ENCODE measurements at places on chromosomes 16 and 17.

DNA sequence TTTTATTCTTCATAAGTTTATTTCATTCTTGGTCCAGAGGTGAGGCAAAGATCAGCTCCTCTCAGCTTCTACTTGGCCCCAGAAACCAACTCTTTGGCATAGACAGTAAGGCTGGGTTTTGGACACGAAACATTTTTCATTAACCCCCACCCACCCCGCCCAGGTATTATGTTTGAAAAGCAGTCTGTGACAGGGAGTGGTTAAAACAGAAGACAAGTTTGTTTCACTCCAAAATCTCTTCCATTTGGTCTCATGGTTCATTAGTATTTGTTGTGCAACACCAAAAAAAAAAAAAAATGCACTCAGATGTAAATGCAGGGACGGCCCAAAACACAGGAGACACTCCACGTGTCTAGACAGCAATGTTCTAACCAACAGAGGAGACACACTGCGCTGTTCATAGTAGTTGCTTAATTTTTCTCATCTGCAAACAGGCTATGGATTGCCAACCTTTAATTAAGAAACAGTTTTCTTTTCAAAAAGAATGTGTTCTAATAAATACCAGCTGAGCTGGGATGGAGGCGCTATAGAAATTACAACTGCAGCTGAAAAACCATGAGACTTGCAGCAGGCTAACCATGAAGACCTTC is 39.8 kb upstream of the MMP2 start:
- no peak for DNase-seq

DNA sequence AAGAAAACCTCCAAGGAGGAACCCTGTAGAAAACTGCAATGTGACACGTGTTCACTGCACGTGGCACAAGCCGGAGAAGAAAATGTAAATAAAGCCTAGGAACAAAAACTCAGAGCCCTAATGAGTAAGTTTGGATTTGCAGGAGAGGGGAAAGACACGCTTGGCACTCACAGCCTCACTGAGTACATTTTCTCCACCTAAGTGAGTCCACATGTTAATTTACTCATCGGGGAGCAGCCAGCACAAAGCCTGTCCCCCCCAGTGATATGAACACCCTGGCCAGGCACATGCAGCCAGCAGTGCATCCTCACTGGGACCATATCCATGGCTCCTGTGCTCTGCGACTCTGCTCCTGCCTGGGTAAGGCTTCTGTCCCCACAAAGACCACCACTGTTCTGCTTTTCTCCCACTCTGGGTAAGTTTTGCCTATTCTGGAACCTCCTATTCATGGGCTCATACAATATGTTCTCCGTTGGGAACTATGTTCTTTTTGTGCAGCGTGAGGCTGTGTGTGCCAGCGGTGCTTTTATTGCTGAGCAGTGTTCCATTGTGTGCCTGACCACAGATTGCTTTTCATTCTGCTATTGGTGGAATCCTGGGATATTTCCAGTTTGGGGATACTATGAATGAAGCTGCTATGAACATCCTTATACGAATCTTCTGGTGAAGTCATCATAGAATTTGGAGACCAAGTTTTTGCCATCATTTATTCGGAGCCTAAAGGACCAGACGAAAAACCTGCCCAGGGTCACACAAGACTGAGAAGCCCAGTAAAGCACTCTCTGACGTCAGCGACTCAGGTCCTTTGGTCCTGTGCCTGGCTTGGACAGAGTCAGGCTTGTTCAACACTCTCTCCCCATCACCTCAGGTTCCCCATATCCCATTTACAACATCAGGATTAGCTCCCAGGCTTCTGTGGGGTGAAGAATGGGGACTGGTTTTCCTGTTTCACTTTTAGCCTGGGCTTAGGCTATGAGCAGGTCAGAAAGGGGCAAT is 53.3 kb downstream of the RNF112 start:
- DNase-seq: no peak

- DNase-seq: peak; percentile 54
These were observed at the start of the genes ARSG and SLC16A6 for GRCh38 chr17:68290955-68291835. Gene ARSG, plus strand, starts transcription at chr17:68291495. Its CDS starts 15,999 bp downstream, at chr17:68307494. Gene SLC16A6, minus strand, starts transcription at chr17:68291127. Its CDS starts 12,807 bp downstream, at chr17:68278320.

DNA sequence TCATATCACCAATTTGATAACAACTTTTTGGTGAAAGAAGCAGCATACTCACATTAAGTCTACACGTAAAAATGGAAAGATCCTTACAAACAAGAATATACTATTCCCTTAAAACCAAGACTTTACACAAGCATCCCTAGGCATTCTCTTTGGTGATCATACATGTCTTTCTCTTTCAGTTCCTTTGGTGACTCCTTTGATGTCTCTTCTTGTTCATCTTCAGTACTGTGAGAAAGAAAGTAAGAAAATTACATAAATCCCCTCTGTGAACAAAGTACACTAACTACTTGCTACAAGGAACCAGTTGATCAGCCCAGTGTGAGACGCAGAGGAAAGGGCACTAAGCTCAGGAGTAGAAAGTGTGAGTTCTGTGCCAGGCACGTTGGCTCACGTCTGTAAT is 59.6 kb upstream of the MTMR4 start:
- DNase-seq: no peak

DNA sequence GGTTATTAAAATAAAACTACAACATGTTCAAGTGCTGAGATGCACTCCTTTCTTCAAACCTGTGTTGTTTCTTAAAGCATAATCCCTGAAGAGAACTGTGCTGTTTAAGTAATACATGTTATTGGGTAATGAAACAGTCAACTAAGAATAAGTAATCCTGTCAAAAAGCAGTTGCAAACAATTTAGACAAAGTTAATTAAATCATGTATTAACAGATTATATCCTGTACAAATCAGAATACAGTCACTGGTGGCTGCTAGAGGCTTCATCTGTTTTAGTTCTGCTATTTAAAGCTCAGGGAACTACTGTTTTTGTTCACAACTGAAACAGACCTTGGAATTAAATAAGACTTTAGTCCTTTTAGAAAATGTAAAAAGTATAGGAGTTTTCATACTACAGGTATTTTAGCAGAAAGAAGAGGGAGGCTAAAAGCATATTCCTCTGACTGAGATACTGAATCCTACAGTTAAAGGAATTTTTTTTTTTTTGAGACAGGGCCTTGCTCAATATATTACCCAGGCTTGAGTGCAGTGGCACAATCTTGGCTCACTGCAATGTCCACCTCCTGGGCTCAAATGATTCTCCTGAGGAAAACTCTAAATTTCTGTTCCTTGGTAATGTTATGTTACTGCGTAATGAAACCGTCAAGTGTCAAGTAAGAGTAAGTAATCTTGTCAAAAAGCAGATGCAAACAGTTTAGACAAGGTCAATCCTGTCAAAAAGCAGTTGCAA is 27.3 kb upstream of the ITGA2B start:
- no peak for DNase-seq

- DNase-seq: no peak
These were observed 75.6 kb upstream of the HNF1B start for GRCh38 chr17:37820313-37820994.

- DNase-seq: no peak
These were observed 16.7 kb upstream of the SLC12A3 start for GRCh38 chr16:56848029-56848936.

GRCh38 chr16:4152267-4152666 is 36.0 kb upstream of the ADCY9 start:
- no peak for DNase-seq

DNA sequence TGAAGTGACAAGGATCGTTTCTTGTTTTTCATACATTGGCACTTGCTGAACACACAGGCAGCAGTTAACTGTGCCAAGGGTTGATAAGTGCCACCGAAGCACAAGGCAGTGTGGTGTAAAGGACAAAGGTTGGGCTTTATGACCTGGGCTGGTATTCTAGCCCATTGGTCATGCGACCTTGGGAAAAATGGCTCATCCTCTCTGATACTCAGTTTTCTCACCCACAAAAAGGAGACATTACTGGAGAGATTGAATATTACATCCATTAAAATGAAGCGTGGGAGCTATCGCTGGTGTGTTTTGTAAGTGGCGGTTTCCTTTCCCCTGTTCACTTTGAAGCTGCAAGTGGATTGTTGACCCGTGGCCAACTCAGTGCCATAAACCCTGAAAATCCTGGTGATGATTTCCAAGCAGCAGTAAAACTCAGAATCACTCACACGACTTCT is 216.9 kb downstream of the HAPSTR1 start:
- DNase-seq: no peak

- DNase-seq: no peak
These were observed 54.4 kb downstream of the C17orf67 start for GRCh38 chr17:56779322-56779721.

GRCh38 chr17:76797241-76797840 is 59.4 kb downstream of the MFSD11 start:
- no peak for DNase-seq

GRCh38 chr16:57512296-57513001 is 23.9 kb downstream of the CCDC102A start:
- DNase-seq: no peak

GRCh38 chr17:75849279-75849646 is 5.1 kb upstream of the UNC13D start:
- no peak for DNase-seq

GRCh38 chr17:41734139-41734948 is at the start of gene HAP1:
Gene HAP1, minus strand, starts transcription at chr17:41734643. Its CDS starts 9 bp downstream, at chr17:41734634.
- no peak for DNase-seq

DNA sequence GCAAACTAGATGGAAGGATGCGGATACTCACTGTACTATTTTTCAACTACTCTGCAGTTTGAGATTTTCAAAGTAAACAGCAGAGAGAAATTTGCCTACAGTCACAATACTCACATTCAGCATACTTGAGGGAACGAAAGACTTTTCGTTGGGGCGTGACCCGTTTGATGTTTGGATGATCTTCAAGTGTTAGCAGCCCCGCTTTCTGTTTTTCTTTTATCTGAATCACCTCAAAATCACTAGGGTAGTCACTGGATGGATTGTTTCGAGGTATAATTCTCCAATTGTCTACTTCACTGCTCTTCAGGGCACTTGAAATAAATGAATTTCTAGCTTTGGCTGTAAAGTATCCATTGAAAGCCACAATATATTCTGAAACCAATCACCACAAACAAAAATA is 17.8 kb downstream of the MBTPS1 start:
- DNase-seq: no peak

DNA sequence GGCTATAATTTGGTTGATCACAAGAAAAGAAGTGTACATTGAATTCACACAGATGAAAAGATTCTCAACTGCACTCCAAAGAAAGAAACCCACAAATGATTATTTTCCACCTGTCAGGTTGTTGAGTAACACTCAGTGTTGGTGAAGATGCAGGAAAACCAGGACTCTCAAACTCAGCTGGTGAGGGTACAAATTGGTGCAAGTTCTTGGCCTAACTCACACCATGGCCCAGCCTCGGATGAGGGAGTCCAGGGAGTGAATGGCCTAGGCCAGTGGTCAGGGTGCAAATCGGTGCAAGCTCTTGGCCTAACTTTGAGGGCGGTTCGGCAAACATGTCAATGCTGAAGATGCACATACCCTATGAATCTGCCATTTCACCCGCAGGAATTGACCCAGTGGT is 8.6 kb downstream of the SCNN1B start:
- DNase-seq: no peak

DNA sequence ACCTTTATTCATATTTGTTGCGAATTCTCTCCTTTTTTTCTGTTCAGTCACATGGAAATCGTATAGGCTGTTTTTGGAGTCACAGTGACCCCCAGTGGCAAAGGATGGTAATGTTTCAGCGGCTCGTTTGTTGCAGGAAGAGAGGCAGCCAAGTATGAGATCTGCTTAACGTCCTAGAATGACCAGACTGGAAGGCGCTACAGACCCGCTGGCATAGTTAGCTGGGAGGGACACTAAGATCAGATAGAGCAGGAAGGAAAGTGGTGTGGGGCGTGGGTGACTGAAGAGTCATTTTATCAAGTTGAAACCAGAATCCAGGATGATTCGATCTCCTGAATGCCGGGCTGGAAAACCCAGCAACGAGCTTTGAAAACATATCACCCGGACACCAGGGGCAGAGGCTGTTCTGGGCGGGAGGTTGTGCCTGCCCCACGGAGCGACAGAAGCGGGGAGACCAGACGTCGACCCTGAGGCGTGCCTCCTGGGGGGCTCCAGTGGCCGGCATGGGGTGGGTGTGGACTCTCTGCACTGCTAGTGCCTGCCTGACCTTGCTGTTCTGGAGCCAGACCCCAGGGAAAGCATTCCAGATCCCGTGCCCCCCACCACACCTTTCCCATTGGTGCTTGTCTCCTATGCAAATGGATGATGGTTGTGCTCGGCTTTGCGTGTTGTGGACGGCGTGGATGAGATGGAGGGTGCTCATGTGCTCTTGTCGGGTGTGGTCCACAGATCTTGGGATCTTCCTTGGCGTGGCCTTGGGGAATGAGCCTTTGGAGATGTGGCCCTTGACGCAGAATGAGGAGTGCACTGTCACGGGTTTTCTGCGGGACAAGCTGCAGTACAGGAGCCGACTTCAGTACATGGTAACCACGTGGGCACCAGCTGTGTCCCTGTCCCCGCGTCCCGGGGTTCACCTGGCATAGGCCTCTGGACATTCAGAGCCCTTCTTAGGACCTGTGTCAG is 7.7 kb downstream of the IL34 start:
- no peak for DNase-seq

DNA sequence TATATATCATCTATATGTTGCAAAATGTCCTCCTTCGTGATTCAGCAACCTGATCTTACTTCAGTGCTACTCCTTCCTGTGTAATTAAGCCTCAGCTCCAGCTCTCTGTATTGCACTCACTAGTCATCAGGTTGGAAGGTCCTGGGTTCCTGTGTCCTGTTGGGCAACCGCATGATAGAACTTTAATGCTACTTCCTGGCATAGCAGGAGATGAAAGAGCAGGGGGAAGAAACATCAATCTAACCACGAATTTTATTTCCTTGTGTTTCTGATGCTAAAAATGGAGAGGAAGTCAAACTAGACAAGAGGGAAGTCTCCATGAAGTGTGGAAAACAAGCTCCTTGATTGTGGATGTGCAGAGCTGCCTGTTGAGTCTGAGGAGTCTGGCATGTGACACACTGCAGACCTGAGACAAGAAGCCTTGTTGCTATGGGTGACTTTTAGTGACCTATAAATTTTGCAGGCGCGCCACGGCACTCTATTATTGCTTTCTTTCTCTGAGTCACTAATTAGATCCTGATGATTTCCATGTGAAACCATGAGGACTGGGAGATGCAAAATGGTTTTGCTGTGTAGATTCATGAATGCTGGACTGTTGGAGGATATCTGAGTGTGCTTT is 25.6 kb downstream of the IGSF6 start:
- no peak for DNase-seq

- no peak for DNase-seq
These were observed 3.2 kb downstream of the SNX11 start for GRCh38 chr17:48110761-48111160.

GRCh38 chr17:45307290-45308015 is 9.4 kb downstream of the MAP3K14 start:
- DNase-seq: no peak

DNA sequence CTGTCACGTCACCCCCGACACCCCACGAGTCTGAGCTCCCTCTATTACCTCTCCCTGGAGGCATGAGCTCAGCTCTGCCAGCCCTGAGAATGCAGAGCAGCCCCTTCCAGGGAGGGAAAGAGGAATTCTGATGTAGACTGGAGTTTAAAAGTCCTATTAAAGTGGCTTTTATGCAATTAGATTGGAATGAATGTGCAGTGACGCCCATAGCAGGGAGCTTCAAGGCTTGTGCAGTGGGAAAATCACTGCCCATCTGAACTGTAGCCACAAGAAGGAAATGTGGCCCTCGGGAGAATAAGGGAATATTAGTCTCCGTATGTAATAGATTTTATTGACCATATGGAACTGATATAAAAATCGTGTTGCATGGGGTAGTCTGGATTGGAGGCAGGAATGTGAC is 66.9 kb downstream of the ZNF423 start:
- no peak for DNase-seq

- DNase-seq: no peak
These were observed 11.9 kb upstream of the ENGASE start for GRCh38 chr17:79062691-79063090.

GRCh38 chr16:64693946-64694345 is 427.9 kb downstream of the CDH11 start:
- no peak for DNase-seq

All from mesothelial cell of epicardium (in vitro differentiated cells).